ENCODE measurements at places on chromosomes 11 and 22.

GRCh38 chr11:79013509-79013908 is 427.3 kb downstream of the TENM4 start:
- no peak for ATAC-seq

- ATAC-seq: no peak
Measured at GRCh38 chr11:72534371-72535193, 100.3 kb upstream of the CLPB start.

- ATAC-seq: no peak
Measured at GRCh38 chr11:76670485-76671236, at the start of gene LRRC32. LRRC32 (minus strand) TSS chr11:76670747; CDS start chr11:76665954, 4,793 bp downstream.

DNA sequence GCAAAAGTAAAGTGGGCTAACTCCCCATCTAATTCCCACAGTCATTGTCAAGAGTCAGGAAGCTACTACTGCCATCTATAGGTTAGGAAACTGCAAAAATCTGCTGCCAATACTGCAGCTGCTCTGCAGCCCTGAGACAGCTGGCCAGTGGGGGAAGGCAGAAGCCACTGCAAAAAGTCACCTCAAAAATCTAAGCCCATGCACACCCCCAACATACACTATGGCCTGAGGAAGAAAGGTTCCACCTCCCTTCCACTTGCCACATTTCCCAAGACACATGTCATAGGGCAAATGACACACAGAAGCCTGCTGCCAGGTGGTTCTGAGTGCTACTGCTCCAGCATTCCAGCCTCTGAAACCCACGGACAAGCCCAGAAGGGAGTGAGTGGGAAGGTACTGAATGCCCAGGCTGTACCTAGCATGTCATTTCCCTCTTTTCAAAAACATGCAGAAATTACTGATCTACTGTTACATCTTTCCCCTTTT is 36.9 kb downstream of the DGCR2 start:
- ATAC-seq: peak; percentile 51

GRCh38 chr22:32544953-32545558 is 70.4 kb downstream of the FBXO7 start:
- no peak for ATAC-seq

DNA sequence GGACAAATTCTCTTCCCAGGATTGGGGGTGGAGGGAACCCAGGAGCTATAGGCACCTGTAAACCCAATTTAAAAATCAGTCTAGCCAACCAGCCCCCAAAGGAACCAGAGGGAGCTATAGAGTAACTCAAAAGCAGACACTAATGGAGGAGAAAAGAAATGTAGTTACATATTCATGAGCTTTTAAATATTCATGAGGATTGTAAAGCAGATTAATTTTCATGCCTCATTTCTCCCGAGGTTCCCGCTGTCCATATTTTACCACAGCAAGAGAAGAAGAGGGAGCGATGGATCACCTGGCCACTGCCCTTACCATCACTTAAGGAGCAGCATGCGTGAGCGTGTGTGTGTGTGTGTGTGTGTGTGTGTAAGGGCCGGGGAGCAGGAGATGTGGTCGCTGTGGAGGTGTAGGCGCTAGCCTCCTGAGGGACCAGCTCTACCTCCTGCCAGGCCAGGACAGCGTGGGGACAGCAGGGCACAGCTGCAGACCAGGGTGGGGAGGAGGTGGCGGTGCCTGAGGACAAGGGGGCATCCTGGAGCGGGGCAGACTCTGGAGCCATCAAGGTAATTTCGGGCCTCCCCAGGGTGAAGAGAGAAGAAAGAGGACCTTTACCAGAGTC is 100.7 kb upstream of the THY1 start:
- no peak for ATAC-seq

- no peak for ATAC-seq
Measured at GRCh38 chr11:20251496-20251895, 91.2 kb upstream of the DBX1 start.

GRCh38 chr11:12512132-12512531 is 134.8 kb downstream of the PARVA start:
- ATAC-seq: no peak

GRCh38 chr11:130400781-130401483 is 27.5 kb downstream of the ADAMTS8 start:
- ATAC-seq: no peak

DNA sequence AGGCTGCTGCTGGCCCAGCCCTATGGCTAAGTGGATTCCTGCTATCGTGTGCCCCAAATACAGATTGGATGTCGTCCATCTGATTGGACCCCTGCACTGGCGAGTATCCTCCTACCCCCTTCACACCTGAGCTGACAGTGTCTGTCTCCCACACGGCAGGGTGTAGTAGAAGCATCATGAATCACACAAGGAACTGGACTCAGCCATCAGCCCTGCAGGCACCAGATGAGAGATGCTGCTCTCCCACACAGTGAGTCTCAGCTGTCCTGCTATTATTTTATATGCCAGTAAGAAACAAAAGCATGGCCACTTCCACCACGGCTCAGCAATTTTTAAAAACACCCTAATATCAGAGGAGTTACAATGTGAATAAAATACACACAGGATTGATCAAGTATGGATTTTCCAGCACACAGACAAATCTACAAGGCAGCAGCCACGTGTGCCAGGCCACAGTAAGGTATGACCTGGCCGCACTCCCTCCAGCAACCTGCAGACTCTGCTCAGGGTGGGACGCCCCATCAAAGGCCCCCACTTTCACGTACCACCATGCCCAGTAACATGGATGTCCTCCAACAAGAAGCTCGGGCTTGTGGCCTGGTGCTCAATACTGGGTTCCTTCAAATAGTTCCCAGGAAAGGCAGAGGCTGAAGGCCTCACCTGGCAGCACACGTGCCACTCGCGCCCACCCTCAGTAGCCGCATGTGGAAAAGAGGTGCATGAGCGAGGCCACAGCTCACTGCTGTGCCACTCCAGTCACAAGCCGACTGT is 16.4 kb upstream of the SLC25A1 start:
- no peak for ATAC-seq

- ATAC-seq: no peak
Measured at GRCh38 chr11:43735961-43736360, 55.4 kb downstream of the HSD17B12 start.

DNA sequence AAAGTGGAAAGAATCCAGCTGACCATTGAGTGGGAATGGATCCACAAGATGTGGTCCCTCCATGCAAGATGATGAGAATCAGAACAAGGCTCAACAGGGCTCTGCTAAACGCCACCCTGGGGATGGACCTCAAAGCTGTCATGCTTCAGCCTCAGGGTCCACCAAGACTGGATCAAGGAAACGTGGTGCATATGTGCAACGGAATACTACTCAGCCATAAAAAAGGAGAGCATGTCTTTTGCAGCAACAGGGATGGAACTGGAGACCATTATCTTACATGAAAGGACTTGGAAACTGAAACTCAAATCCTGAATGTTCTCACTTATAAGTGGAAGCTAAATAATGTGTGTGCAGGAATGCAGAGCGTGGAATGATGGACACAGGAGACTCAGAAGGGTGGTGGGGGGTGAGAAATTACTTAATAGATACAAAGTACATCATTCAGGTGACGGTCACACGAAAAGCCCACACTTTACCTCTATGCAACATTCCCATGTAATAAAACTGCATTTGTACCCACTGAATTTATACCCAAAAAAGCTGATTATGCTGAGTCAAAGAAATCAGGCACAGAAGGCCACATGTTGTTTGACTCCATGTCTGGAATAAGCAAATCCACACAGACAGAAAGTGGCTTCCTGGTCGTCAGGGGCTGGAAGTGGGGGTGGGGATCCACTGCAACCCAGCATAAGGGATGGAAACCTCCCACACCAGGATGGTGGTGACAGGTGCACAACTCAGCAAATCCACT is 116.1 kb downstream of the SHANK2 start:
- ATAC-seq: no peak

DNA sequence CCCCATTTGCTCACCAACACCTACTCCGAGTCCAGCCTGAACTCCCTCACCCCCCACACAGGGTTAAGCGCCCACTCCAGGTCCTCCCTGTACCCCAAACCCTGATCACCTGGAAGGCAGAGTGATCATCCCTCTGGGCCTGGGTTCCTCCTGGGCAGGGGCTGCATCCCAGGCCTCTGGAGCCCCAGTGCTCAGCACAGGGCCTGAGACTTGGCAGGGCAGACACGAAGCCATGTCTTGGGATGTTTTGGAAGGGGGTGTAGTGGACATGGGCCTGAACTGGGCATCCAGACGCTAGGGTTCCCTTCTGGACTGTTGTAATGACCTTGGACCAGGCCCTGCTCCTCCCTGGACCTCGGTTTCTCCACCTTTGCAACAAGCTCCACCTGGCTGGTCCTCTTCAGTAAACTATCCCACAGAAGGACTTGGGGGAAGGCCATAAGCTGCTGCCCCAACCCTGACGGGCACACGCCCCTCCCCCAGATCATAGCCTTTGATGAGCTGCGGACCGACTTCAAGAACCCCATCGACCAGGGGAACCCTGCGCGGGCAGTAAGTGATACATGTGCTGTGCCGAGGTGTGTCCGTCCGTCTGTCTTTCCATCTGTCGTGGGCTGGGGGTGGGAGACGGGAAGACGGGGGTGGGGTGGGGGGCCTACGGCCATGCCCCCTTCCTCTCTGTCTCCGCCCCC is 3.9 kb downstream of the CNIH2 start:
- no peak for ATAC-seq

DNA sequence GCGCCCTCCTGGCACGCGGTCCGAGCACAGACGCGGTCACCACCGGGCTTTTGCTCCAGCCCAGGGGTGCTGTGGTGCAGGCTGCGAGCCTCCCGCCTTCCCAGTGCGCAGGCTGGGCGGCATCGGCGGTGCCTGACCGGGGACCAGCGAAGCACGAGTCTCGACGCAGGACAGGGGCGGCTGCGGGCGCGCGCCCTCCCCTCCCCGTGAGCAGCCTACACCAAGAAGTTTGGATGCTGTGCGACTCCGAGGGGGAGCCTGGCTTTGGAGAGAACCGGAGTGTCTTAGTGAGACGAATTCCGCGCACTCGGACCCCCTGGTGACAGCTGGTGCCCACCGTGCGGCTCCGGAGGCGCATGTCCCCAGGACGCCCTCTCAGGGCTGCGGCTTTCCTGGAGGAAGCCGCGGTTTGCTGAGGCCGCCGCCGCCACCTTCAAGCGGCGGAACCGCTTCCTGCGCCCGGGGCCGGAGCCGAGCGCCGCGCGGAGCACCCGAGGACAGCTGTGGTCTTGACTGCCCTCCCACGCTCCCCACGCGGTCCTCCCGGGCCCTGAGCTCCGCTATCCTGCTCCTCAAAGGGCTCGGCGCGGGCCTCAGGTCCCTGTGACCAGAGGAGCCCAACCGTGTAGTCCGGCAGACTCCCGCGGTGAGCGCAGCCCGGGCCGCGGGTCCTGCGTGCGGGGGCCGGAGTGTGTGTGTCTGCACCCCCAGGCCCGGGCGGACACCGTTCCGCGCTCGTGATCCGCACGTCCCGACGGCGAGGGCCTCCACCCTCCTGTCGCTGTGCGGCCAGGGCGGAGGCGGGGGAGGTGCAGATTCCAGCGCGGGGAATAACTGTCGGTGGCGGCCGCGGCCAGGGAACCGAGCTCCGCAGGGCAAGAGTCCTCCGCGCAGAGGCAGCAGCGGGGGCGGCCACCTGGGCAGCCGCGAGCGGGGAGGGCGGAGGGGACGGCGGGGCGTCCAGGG is 1.7 kb downstream of the FGF3 start:
- no peak for ATAC-seq

- ATAC-seq: no peak
Measured at GRCh38 chr11:112963368-112963955, 2.2 kb downstream of the NCAM1 start.

DNA sequence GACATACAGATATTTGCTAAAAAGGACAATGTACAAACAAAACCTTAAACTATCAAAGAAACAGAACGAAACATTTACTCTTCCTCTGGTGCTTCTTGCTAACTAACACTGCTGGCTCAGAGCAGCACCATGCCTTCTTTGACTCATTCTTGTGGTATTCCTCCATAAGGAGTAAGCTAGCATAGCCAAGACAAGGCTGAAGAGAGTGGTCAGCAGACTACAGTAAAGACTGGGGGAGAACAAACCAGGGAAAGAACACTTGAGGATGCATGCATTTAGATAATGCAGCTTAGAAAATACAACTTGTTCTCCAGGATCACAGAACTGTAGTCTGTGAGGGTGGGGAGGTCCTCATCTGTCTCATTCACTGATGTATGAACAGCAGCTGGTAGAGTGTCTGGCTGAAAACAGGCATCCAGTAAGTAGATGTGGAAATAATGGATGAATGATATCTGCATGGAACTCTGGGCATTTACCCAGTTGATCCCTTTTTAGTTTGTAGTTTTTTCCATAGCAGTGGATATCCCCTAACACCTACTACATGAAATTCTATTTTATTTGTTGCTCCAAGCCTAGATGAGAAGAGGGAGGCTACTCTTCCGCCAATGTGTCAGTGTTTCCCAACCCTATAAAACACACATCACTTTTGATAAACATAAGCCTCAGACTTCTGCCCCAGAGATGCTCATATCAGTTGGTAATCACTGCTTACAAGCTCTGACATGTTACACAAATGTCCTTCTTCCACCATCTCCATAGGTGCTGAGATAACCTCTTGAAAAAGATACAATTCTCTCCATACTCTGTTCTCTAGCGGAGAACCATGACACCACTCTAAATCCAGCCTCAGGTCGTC is 7.3 kb downstream of the SNX19 start:
- ATAC-seq: no peak

DNA sequence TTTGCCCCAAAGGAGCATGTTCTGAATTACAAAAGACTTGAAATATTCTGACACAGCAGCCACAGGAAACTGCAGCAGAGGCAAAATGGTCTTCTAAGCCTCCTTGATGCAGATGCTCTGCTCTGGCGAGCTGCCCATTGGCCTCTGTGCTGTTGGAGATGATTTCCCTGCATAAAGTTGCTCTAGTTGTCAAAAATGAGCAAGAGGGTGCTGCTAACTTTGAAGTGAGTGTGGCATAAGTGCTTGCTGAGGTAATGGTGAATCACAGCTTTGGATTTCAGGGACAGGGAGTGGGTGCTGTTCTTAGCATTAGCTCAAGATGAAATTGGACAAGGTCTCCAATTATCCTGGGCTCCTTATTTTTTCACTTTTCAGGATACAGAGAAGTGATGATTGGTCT is 435.4 kb downstream of the TMEM135 start:
- no peak for ATAC-seq

- ATAC-seq: no peak
Measured at GRCh38 chr22:20013382-20013871, 3.2 kb downstream of the ARVCF start.

DNA sequence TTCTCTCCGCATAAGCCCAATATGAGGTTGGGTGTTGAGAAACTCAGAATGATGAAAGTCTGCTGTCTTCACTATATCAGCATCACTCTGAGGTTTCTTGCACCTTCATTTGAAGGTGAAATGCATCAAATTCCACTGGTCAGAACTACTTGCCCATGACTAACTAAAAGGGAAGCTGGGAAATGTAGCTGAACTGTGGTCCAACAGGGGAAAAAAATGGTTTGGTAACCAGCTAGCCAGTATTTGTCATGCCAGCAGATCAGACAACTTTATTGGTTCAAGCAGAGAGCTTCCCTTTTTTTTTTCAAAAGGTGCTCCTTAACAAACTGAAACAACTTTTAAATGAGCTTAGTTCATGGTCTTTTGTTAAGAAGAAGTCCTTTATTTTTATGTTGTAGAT is 14.2 kb upstream of the PIK3C2A start:
- ATAC-seq: no peak

GRCh38 chr11:33652930-33653329 is 47.7 kb downstream of the C11orf91 start:
- no peak for ATAC-seq

GRCh38 chr11:130813196-130813595 is 103.1 kb downstream of the SNX19 start:
- ATAC-seq: no peak
